Astrocyte of the cerebellum (primary cell): ENCODE measurements at places on chromosomes 6 and 20.

DNA sequence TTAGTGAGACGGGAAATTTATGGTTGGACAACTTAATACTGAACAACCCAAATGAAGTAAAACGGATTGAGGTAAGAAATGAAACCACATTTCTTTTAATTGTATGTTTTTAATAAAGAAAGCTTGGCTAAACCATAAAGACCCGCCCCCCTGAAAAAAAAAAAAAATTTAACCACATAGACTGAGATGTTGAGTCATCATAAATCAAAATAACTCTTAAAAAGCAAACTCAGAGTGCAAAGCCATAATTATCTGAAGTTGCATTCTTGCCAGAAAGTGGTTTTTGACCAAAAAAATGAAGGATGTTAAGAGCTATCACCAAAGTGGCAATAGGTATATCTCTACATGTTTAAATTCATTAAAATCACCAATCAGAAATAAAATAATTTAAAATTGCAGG, 101.8 kb upstream of the COL21A1 start:
- peak; percentile 73 for DNase-seq

GRCh38 chr6:36426622-36427021, 16.0 kb downstream of the PXT1 start:
- DNase-seq: no peak

DNA sequence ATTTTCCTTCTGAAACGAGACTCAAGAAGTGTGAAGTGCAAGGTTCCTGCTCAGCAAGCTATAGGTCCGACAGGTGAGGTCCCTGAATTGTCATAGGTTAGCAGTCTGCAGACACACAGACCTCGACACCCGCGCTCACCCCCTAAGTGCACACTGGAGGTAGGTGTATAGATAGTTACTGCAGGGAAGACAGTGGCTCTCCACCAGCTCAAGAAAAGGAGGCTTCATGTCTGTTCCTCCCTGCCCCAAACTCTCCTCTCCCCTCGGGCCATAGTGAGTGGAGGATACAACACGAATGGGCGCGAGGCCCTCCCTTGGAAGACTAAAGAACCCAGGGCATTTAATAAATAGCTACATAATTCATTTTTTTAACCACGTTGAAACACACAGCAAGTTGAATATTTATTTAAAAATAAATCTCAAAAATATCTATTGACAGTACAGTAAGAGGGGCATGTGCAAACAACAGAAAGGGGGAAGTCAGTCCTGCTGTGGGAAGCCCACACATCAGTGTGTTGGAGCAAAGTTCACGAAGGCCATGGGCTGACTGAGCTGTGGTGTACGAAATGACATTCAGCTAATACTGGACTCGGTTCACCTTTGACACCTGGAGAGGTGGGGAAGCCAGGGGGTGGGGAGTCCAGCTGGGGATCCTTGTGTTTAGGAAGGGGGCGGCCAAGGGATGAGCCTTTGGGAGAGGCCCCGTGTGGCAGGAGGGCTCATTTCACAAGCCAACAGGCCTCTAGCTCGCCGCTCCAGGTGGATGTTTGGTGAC, 10.7 kb downstream of the SPATA2 start:
- DNase-seq: no peak

DNA sequence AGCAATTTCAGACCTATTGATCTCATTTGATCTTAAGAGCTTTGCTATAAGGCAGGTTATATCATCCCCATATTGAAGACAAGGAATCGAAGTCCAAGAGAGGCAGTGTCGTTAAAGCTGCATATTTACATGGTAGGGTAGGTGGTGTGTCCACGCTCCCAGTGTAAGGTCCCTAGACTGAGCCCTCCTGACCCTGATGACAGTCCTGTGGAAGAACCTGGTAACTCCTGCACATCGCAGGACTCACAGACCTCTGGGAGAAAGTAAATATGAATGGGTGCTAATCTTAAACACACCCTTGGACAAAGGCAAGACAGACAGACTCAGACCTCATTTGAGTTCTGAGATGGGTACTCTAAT, 602 bp upstream of the HLA-DPB1 start:
- DNase-seq: no peak
